ENCODE measurements at places on chromosomes 5 and 9. TPM values are rescaled to one million over a fixed set of nuclear protein-coding genes. Genes with fewer than 3 reads are reported as not detected.

DNA sequence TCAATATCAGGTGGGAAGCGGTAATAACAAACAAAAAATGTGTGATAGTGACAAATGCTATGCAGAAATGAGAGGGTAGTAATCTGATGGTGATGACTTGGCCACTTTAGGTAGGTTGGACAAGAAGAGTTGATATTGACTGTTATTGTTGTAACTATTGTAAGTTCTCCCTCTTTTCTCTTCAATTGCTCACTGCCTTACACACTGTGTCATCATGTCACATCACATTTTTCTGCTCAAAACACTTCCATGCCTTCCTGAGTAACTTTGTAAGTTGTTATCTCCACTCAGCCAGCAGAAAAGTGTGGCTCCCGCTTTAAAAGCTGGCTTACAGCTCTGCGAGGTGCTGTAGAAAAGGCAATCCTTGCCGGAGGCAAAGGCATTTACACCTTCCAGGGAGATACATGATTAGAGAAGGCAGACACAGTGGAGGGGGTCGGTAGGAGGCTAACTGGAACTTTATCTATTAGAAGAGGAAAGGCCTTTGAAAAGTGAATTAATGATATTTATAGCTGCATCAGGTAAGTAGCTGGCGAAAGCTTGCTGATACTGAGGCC, 85.2 kb upstream of the CLINT1 start:
- no peak for DNase-seq

DNA sequence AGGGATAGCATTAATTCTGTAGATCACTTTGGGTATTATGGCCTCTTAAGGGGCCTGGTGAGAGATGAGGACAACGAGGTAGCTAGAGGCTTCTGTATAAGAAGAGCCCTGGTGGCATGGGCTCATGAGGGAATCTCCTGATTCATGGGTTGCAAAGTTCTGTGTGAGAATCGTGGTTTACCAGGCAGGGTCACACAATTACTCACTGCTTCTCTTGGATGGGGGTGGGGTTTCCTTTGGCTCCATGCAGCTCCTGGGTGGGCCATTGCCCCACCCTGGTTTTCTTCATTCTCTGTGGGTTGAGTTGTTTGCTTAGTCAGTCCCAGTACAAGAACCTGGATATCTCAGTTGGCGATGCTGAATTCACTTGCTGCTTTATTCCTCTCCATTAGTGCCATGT, 30.9 kb upstream of the TNFSF15 start:
- no peak for DNase-seq

DNA sequence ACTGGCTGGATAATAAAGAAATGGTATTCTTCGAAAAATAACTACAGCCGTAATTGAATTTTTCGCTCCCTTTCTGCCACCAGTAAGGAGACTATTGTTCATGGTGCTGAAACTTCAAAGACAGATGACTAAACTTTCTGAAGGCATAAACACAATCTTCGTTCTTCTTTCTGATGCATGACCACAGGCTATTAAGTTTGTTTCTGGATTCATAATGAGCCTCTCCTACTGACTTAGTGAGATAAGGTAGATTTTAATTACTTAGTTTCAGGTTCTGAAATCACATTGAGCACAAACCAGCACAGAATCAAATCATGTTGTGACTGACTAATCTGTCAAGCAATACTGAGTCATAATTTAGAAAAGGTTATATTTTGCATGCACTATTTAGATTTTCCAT, 441.8 kb upstream of the CCNG1 start:
- DNase-seq, result no peak

DNA sequence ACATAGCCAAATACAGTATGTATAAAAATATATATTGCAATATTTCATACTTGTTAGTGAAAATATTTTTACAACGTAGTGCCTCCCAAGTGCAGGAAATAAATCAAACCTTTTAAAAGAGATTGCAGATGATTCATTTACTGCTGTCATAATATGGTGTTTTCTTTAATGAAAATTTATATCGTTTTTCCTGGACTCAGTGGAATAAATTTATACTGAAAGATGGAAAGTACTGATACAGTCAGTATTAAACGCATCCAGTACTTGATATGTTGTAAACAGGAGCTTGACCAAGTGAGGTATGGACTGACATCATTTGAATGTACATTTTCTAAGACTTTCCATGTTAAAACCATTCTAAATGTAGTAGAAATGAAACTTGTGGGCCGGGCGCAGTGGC, 143.4 kb upstream of the ZNF608 start:
- DNase-seq, result no peak

DNA sequence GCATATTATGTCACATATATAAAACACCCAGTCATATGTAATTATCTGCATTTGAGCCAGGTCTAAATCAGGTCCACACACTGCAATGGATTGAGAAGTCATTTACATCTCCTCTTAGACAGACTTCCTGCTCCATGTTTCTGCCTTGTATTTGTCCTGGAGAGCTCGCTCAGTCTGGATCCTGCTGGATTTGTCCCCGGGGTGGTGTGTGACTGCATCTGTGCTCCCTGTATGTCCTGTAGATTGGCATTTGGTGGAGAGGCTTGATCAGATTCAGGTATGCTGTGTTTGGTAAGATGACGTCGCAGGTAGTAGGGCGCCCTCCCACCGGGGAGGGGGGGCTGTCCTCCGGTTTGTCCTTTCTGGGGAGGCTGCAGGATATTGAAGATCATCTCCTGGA, 33.6 kb upstream of the IER5L start:
- DNase-seq, result no peak

- DNase-seq, result no peak
Measured at GRCh38 chr9:14066831-14067230, 247.1 kb downstream of the NFIB start.

DNA sequence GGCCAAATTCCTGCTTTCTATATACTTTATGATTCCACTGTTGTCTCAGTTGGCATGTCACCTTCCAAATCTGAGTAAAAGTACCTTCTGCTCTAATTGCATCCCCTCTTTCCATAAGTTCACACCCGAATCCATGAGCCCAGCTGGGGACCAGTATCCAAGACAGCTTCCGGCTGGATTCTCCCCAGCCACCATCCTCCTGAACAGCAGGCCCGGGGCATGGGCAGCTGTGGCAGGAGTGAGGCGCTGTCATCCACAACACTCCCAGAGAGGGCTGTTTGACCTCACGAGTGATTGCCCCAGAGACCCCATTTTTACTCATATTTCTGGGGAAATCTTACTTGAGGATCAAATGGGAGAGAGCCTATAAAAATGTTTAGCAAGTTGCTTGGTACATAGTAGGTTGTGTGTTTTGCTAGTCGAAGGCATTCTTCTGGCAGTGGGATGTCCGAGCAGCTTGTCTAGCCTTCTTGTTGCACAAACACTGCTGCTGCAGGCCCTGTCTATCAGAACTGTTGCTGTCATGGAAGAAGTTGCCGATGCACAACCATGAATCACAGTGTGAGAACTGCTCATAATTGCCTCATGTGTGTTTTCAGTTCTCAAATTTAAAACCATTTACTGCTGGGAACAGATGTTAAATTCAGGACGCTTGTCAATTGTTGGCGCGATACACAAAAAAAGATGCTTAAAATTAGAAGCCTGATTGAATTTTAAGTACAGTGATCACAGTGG, 93.8 kb downstream of the HSPA4 start:
- no peak for DNase-seq

- DNase-seq, result no peak
Measured at GRCh38 chr5:27450607-27451006, 412.2 kb upstream of the CDH9 start.

DNA sequence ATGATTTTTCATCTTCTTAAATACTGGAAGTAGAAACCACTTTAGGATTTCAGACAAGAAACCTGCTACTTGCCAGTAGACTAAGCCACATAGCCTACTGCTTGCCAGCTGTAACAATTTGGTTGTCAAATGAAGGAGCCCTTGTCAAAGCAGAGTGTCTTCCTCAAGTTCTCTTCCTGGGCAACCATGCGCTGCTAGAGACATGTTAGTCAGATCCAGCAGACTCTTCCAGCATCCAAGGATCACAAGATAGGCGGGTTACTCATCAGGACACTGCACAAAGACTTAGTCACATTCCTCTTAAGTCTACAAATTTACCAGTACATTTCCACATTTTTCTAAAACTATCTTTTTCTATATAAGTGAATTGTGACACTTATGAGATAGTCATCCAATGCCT, 24.4 kb downstream of the SKIC3 start:
- no peak for DNase-seq

DNA sequence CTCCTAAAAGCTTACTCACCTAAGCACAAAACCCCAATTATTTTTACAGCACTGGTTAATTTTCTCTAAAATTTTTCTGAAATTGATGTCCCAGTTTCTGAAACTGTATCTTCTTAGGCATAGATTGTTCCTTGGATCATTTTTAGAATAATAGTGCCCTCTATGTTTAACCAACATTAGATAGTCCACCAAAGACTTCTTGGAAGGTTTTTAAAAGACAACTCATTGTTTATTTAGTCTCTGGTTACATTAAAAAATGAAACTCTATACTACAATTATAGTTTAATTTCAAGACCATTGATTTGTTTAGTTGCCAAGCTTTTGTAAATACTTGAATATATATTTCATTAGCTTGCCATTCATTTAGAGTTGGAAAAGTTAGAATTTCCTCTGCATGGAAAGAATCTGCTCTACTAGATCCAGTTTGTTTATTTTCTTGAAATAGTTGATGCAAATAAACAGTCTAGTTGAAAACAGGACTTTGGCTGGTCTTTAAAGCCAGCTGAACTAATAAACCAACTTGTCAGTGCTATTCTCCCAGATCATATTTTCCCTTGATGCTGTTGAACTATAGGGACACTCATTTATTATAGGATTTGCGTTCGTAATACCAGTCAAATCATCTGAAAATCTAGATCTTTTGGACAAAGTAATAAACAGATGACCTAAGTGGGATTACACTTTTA, 990.5 kb downstream of the TLE1 start:
- DNase-seq, result no peak

GRCh38 chr5:171725205-171725601, 60.4 kb upstream of the SMIM23 start:
- DNase-seq, result no peak

DNA sequence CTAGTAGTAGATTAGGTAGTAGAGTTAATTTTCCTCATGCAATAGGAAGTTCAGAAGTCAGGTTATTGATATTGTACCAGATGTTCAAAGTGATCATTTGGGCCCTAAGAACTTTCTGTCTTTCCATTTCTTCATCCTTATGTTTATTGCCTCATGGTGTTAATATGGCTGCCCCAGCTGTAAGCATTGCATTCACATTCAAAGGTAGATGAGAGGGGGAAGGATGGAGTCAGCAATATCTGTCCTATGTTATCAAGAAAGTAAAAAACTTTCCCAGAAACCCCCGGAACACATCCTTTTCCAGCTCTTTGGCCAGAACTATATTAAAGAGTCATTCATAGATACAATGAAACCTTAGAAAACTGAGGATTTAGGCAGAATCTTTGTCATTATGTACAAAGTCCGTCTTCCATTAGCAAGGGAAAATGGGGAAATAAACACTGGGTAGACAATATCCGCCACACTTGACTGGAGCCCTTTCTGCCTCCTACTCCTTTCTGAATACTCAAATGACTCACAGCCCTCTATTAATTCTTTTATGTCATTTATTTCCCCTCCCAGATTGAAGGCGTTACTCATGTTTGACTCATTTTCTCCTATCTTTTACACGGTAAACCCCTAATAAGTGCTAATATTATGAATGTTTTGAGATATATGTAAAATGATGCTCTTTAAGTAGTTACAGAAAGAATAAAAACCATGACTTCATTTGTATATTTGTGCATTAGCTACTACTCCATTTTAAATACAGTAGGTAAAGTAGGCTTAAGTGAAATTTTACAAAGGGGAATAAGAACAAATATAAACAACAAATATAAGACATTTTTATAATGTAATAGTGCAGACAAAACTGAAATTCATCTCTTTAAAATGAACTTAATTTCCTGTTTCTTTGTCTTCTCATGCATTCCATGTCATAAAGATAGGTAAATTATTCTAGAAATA, 127.6 kb downstream of the SLF1 start:
- DNase-seq, result no peak

GRCh38 chr5:59640411-59640810, 253.1 kb downstream of the PDE4D start:
- no peak for DNase-seq

DNA sequence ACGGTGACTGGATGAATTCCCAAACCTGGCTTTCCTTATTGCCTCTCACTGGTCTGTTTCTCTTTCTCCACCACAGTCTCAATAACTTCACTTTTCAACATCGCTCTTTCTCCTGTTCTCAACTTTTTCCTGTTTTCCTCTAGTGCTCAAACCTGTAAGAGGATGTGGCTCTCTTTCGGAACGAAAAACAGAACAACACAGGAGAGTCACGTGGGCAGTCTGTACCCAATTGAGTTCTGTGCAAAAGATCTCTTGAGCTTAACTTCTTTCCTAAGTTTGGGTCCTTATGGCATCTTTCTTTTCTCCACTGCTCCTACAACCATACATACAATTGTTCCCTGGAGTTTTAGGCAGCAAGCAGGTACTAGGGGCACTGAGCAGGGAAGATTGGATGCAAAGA, 8.9 kb downstream of the HAVCR1 start:
- DNase-seq, result no peak

- DNase-seq, result no peak
Measured at GRCh38 chr9:13088720-13089427, 190.6 kb downstream of the MPDZ start.

GRCh38 chr5:122805481-122805880, 30.6 kb downstream of the SNX2 start:
- DNase-seq, result no peak

DNA sequence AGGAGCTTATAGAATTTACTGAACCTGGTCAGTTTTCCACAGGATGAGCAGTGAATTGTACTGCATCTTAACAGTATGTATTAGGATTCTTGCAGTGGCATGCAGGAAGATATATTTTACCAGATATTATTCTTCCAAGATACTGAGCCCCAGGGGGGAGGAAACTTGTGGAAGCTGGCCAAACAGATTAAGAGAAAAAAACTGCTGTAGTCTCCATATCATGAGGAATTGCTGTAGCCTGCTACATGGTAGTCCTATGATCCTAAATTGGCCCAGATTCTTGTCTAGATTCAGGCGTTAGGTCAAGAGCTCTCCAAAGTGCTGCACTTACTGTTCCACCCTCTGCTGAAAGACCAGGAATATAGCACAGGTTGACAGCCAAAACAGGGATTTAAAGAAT, 275.5 kb upstream of the TAS2R1 start:
- no peak for DNase-seq

FAM221B gene
- total RNA-seq, result not detected

SCGB3A2 gene
- total RNA-seq, result not detected

OR1J2 gene
- total RNA-seq, result not detected

CER1 gene
- not detected for total RNA-seq

EPB41L4B gene
- 4.7 TPM for total RNA-seq

PCDHA1 gene
- total RNA-seq, result not detected

SEC16A gene
- total RNA-seq, result 52.3 TPM

PCDHB16 gene
- 12.3 TPM for total RNA-seq

CCDC192 gene
- not detected for total RNA-seq

DOCK2 gene
- 18.2 TPM for total RNA-seq

ZBTB34 gene
- total RNA-seq, result 8.6 TPM

IPPK gene
- total RNA-seq, result 39.5 TPM

MARCHF11 gene
- total RNA-seq, result not detected

All from vagina (tissue), 2 donors.